ENCODE measurements at places on chromosomes 6 and 20.

GRCh38 chr20:58524814-58525213 lies 9.6 kb upstream of the APCDD1L start:
- no peak for DNase-seq

DNA sequence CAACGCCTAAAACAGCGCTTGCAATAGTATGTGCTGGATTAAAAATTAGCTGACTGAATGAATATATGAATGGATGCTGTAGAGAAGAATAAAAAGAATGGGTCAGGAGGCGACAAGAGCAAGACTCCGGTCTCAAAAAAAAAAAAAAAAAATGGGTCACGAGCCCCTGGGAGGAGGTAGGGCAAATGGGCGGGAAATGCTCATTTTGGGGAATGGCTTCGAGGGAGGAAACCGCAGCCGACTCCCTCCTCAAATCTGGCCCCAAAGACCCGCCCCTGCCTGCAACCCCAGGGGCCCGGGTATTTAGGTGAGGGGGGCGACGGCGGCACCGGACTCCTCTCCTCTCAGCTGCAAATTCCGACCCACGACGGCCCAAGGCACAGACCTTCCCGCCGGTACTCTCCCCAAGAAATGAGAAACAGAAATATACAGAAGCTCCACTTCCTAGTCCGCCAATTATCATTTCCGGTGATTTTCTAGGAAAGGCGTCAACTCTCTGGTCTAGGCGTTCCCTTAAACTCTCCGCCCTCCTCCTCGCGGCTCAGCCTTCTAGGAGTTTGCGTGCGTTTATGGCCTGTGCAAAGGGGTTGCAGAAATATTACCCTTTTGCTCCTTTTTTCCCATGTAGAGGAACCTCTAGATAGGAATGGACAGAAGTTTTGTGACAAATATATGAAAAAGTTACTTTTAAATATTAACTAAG lies at the start of gene ZNF311:
Gene ZNF311, minus strand, starts transcription at position 133 of the 703 bp plus-strand sequence. CDS start 1,361 bp downstream, outside the sequence.
- DNase-seq: peak; percentile 32

DNA sequence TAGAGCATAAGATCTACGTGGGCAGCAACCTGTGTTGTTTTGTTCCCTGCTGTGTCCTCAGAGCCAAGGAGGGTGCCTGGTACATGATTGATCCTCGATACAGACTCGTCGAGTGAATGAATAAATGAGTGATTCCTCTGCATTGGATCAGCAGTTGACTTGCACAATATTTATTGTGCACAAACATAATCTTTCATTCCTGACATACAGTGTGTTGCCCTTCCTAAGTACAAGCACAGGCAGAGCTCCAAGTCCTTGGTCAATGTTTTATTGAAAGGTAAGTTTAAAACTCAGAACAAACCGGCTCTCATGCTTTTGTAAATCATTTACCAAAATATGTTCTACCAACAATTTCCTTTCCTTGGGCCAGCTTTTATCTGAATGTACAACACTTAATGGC lies 57.4 kb downstream of the STMND1 start:
- DNase-seq: no peak

DNA sequence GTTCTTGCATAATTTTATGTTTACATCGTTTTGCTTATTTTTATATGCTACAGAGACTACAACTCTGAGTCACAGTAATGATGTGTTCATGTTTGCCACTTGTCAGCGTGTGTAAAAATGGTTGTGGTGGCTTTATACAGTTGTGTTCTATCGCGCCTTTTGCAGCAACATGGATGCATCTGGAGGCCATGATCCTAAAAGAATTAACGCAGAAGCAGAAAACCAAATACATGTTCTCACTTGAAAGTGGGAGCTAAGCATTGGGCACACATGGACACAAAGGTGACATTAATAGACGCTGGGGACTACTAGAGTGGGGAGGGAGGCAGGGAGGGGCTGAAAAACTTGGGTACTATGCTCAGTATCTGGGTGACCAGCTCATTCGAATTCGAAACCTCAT lies 996 bp upstream of the SEC23B start:
- DNase-seq: peak; percentile 58

DNA sequence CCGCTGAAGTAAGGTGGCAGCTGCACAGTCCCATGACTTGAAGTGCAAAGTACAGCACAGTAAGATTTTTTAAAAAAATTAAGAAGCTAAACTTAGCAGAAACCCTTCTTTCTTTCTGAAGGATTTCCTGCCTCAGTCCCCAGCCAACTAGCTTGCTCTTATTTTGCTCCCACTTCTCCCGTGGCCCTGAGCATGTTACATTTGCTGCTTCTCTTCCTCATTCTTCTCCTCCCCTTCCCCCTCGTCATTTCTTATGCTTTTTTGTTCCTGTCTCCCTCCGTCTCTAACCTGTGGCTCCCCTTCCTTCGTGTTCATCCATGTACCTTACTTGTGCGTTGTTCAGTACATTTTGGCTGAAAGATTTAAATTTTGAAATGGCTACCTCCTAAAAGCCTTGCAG lies 123.0 kb downstream of the SASH1 start:
- no peak for DNase-seq

- no peak for DNase-seq
These were observed 815 bp downstream of the SPATA2 start for GRCh38 chr20:49914310-49915117.

GRCh38 chr6:5989141-5989723 lies 17.5 kb downstream of the NRN1 start:
- DNase-seq: no peak

DNA sequence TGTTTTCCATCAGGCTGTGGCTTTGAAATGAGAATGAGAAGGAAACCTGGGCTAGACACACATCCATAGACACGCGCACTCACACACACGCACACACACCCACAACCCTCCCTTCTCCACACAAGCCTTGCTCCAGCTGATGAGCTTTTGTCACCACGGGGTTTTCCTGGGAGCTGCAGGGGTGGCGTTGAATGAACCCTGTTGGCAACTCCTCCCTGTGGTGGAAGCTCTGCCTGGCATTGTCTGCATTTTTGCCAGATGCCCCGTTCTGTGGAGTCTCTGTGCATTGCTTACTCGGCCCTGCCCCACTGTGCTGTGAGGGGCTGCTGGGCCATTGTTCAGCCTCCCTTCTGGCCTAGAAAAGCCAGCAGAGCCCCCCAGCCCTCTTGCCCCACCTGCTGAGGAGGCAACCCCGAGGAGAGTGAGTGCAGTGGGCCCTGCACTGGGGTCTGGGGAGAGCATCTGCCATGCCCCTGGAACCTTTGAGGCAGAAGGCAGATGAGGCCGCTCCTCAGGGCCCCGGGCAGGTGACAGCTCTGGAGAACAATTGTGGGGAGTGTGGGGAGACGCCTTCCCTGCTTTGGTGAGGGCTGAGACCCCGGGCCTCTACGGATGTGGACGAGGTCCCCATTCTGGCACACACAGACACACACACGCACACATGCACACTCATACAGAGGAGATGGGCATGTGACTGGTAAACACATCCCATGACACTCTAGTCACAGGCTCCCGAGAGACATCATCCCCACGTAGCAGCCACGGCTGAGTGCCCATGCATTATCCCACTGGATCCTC lies 9.9 kb downstream of the ADIG start:
- DNase-seq: no peak

GRCh38 chr6:54299542-54300269 lies 8.5 kb upstream of the TINAG start:
- no peak for DNase-seq

DNA sequence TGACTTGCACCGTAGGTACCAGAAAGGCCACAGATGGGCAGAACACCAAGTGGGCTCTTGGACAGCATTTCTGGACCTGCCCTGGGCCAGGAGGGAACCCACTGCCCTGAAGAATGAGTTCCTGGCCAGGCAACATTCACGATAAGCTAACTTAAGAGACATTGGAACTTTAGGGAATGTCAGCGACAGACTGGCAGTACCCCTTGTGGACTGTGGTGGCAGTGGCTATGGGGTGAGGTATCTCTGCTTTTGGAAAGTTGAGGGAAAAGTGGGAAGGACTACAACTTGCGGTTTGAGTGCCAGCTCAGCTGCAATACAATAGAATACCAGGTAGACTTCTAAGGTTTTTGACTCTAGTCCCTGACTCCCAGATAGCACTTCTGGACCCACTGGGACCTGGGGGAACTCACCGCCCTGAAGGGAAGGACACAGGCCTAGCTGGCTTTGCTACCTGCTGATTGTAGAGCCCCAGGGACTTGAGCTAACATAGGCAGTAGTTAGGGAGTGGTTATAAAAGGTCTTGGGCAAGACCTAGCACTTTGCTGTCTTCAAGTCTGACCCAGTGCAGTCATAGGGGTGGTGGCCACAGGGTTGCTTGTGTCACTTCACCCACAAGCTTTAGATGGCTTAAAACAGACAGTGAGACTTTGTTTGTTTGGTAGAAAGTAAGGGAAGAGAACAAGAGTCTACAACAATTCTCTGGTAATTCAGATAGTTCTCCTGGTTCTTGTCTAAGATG lies 617.6 kb downstream of the COL12A1 start:
- no peak for DNase-seq

GRCh38 chr6:88712243-88712936 lies 251.0 kb downstream of the RNGTT start:
- no peak for DNase-seq

GRCh38 chr6:170244721-170245474 lies 46.0 kb downstream of the DLL1 start:
- DNase-seq: no peak

DNA sequence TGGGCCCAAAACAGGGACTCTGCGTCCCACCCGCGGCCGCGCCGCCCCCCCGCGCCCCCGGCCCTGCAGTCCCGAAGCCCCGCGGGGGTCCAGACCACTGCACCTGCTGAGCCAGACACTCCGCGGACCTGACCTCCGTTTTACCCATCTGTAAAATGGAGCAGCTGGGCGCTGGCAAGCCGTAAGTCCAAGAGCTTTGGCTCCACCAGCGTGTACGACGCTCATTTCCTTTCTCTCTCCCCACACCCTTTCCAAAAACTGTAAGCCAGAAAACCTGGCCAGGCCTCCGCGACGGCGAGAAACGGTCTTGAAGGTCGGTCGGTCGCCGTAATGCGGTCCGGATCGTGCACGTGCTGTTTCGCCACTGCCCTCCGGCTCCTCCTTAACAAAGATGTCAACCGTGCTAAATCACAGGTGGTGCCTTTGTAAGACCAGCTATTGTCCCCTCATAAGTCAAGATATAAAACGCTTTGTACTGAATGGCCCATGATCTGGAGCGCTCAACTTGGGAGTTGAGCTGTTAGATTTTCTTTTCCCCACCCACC lies 7.8 kb upstream of the NR2E1 start:
- no peak for DNase-seq

- peak; percentile 86 for DNase-seq
These were observed at the start of gene UBE3D for GRCh38 chr6:83065511-83066192. Gene UBE3D, minus strand, starts transcription at chr6:83065841. Its CDS starts 123 bp downstream, at chr6:83065718.

DNA sequence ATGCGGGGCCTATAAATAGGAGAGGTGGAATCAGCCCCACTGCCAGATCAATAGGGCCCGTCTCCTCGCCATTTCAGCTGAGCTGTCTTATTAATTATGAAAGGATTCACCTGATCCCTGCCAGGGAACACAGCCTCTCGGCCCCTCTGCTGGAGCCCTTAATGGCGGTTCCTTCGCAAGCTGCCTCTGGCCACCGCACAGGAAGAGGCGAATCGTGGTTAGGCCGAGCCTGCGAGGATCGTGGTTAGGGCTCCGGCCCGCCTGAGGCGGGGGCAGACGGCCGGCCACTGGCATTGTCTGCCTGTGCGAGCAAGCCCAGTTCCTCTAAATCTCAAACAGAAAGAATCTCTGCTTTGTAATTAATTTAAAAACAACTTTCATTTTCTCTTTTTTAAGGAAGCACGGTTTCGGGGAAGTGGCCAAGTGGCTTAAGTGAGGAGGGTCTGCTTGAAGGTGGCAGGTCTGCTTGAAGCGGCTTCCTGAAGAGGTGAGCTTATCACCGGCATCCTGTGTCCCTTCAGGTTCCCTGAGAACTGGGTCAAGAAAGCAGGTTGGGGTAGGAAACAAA lies 9.2 kb downstream of the NRN1 start:
- DNase-seq: peak; percentile 60

DNA sequence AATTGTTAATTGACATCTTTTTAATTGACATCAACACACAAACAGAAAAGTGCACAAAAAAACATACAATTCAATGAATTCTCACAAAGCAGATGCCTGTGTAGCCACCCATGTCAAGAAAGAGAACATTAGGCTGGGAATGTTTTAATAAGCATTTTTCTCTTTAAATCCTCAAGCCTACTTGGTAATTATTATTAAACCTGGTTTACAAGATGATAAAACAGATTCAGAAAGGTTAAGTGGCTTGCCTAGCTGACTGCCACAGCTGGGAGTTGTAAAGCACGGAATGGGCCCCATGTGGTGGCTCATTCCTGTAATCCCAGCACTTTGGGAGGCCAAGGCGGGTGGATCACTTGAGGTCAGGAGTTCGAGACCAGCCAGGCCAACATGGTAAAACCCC lies 90.0 kb upstream of the AKAP12 start:
- DNase-seq: no peak

DNA sequence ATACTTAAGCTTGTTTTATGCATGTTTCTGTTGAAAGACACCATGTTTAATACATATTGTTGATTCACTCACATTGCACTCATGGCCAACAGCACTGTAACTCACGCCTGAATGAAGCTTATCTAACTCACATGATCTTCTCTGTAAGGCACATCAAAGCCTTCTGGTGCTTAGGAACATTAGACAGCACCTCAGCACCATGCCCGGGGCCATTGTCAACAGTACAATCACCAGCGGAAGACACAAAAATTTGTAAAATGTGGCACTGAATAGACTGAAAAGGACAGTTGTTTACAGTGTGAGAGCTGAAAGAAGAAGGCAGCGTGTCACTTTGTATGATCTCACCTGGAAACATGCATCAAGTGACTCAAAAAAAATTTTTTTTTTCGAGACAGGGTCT lies 8.9 kb upstream of the TCF15 start:
- no peak for DNase-seq

DNA sequence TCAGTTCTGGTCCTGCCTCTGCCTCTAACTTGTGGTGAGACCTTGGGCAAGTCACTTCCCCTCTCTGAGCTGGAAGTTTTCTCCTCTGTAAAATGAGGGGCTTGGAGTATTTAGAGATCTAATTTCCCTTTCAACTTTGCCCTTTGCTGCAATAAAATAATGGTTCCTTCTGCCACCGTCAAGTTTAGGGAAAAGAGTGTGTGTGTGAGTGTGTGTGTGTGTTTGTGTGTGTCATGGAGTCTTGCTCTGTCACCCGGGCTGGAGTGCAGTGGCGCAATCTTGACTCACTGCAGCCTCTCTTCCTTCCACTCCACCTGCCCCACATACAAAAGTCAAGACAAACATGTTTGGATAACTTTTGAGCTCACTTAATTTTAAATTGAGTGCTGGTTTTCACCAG lies 39.2 kb upstream of the PIM1 start:
- no peak for DNase-seq

DNA sequence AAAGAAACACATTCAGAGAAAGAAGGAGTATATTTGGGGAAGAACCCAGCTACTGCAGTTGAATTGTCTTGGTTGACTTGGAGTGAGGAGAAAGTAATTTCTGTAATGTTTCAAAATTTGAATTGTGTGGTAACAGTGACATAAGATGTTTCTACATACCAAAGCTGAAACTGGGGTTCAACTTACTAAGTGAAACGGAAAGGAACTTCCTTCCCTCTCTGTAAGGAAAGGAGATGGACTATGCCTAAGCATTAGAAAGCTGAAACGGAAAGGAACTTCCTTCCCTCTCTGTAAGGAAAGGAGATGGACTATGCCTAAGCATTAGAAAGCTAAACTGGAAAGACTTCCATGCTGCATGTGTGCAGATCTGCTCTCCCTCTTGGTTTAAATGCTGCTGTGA lies 46.0 kb downstream of the HUS1B start:
- no peak for DNase-seq
